ENCODE measurements at places on chromosomes 12 and 14.

GRCh38 chr12:93426412-93426805, 15.3 kb downstream of the UBE2N start:
- no peak for DNase-seq

DNA sequence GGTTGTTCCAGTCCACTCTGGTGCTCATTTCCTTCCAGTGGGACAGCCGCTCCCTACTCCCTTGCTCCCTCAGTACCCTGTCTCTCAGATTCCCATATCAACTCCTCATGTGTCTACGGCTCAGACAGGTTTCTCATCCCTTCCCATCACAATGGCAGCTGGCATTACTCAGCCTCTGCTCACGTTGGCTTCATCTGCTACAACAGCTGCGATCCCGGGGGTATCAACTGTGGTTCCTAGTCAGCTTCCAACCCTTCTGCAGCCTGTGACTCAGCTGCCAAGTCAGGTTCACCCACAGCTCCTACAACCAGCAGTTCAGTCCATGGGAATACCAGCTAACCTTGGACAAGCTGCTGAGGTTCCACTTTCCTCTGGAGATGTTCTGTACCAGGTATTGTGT, 69.9 kb downstream of the RAD52 start:
- DNase-seq, result no peak

GRCh38 chr14:67493092-67493717, 4.7 kb upstream of the TMEM229B start:
- no peak for DNase-seq

- DNase-seq, result no peak
Measured at GRCh38 chr12:106769546-106769945, 4.9 kb upstream of the RIC8B start.

GRCh38 chr12:114412825-114413749, 7.1 kb upstream of the TBX5 start:
- DNase-seq, result no peak

DNA sequence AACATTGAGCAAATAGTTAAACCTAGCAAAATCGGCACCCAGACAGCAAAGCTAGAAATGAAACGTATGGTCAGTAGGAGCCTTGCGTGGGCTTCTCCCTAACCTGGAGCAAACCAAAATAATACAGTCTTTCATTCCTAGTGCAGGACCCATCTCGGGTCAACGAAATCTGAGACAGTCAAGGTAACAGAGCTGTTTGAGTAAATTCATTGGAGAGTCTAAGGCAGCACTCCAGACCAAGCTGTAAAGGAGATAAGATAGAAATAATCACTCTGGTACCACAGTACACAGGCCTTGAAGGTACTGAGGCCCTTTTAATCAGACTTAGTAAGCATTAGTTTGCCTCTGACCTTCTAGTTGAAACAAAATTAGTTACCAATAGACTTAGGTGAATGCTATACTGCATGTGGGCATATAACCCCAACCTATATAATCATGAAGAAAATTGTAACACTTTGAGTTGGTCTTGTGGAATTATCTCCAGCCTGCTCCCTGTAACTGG, 54.4 kb upstream of the BICD1 start:
- no peak for DNase-seq

DNA sequence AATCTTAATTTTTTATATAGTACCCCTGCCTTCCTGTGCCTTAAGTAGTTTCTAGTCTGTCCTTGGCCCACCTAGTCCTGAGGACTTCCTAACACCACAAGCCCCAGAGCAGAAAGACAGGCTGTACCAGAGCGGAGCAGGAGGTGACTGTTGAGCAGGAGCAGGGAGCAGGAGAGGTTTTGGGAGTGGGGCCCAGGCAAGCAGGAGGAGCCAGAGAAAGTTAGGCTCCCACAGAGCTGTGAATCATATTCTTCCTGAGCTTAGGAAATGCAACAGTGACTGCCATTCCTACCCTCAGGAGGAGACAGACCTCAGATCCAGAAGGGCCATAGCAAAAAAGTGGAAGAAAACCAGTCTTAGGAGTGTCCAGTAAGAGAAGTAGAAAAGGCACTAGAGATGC, 28.3 kb upstream of the COL2A1 start:
- DNase-seq, result no peak

All from stimulated activated CD4-positive, alpha-beta T cell treated with anti-CD3 and anti-CD28 coated beads, Interleukin-4, amount 100 ng/mL, for 48 hours (primary cell).